ENCODE measurements at places on chromosomes 4 and X. TPM values are rescaled to one million over a fixed set of nuclear protein-coding genes. Genes with fewer than 3 reads are reported as not detected.
A peak's percentile ranks its signal among the peaks of the same experiment; 100 is the strongest.

GRCh38 chr4:47002580-47002979 lies 9.2 kb upstream of the GABRA4 start:
- DNase-seq = peak; percentile 23

PLP1 gene
- 543 TPM for total RNA-seq

- no peak for DNase-seq
These were observed 1952.2 kb downstream of the PCDH7 start for GRCh38 chr4:32672359-32672758.

- DNase-seq = no peak
These were observed 17.7 kb downstream of the IL3RA start for GRCh38 chrX:1354036-1355019.

FAM9C gene
- total RNA-seq = not detected

All from SK-MEL-5 (cell line).